ENCODE measurements at places on chromosomes 6 and 20.
A peak's percentile ranks its signal among the peaks of the same experiment; 100 is the strongest.

GRCh38 chr20:62235001-62235776, 3.1 kb upstream of the OSBPL2 start:
- DNase-seq: no peak

- no peak for DNase-seq
These were observed 17.7 kb upstream of the MYB start for GRCh38 chr6:135163440-135163738.

DNA sequence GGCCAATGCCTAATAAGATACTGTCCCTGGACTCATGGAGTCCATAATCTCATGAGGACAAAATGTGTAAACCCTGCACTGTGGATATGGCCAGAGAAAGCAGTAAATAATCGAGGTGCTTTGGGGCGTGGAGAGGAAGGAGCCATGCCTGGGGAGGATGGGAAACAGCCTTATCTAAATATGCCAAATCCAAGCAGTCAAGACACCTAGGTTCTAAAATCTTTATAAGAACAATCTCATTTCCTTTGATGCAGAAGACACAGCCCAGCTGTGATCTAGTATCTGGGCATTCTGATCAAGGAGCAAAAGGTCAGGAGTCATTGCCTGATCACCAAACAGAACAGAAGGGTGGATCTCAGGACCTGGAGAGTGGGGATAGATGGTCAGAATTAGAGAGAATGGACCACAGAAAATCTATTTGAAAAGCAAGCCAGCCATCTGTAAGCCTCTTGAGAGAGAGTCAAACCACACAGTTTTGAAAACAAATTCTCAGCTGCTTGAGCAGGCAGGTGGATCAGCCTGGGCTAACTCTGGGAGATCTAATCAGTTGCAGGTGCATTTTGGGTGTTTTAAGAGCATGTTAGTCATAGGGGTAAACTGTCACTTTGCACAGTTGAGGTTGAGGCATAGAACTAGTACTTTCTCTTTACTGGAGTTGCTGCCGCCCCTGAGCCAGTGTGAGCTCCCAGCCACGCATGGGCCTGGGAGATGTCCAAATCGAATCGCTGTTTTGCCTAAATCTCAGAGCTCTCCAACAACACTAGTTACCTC, 130.8 kb upstream of the TNFAIP3 start:
- DNase-seq: no peak

DNA sequence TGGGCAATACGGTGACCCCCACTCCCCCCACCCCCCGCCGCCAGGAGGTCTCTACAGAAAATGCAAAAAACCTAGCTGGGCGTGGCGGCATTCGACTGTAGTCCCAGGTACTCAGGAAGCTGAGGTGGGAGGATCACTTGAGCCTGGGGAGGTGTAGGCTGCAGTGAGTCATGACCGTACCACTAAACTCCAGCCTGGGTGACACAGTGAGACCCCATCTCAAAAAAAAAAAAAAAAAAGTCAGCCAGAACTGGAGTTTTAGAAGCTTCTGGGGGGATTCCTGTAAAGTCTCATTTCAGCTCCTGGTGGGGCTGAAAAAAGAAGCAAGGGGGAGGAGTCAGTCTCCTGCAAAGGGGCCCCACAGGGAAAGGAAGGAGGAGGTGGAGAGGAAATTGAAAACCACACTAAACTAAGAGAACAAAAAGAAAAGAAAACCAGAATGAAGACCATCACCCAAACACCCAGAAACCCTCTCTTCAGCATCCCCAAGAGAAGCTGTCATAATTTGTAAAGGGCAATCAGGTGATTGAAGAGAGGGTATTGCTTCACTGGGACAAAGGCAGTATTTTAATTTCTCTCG, 50.4 kb downstream of the NOL4L start:
- DNase-seq: peak; percentile 28

GRCh38 chr20:45153752-45154151, 20.9 kb upstream of the PI3 start:
- no peak for DNase-seq

GRCh38 chr6:153070756-153071155, 60.3 kb downstream of the RGS17 start:
- no peak for DNase-seq

DNA sequence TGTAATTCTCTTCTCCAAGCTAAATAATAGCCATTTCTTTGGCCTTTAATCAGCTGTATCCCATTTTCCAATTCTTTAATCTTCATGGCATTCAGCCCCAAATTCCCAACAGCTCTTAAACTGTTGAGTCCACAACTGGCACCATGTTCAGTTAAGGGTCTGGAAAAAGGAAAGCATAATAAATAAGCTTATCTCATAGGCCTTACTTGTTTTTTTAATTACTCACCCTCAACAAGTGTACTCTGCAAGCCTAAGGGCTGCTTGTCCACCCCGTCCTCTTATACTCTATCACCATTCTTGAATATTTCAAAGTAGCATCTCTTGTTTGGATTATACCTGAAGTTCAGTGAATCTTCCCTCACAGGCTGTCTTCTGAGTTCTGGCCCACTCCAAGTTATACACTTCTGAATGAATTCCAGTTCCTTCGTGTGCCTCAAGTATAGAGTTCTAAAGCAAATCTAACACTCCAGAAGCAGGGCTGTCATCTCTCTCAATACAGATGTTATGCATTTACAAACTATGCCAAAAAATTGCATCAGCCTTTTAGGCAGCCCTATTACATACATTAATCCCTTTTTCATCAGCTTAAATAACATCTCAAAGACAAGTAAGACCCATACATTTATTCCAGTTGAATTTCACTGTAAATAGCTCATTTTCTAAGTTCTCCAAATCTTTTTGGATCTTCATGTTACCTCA, 98.7 kb downstream of the COL21A1 start:
- DNase-seq: no peak

GRCh38 chr6:42526616-42527015, 37.2 kb upstream of the UBR2 start:
- DNase-seq: no peak

GRCh38 chr6:118551063-118552053, 3.3 kb downstream of the PLN start:
- no peak for DNase-seq

GRCh38 chr20:37311710-37312355, 22.4 kb downstream of the MANBAL start:
- DNase-seq: no peak

DNA sequence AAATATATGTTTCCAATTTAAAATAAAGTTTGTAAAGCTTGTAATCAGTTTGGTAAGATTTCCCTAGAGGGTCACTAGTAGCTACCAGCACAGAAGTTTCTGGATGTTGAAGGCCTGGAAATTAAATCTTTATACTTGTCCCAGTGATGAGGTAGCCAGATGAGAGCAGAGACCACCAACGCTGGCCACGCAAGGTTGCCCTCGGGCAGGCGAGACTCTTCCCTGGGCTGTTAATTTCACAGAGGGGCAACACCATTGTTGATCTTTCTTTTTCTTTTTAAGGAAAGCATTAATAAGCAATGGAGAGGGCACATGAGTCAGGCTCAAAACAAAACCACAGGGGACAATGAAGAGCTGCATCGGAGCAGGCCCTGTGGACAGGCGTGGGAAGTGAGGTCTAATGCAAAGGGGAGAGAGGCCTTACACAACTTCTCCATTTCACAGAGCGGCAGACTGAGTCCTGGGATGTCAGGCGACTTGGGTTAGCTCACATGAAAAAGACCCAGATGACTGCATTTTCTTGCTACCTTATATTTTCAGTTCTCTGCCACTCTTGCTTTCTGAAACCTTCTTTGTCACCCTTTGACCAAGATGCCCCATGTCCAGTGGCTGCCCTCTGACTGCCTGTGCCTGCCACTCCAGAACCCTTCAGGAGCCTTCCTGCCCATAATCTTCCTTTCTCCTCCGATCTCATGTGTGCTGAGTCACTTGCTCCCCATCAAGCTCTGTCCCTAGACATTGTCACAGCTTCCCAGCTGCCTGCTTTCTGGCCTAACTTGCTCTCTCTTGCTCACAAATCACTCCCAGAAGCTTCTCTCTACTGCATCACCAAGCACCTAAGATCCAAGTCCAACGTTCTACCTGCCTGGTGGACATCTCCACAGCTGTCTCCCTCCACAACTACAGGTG, 107.7 kb upstream of the CDYL start:
- no peak for DNase-seq

DNA sequence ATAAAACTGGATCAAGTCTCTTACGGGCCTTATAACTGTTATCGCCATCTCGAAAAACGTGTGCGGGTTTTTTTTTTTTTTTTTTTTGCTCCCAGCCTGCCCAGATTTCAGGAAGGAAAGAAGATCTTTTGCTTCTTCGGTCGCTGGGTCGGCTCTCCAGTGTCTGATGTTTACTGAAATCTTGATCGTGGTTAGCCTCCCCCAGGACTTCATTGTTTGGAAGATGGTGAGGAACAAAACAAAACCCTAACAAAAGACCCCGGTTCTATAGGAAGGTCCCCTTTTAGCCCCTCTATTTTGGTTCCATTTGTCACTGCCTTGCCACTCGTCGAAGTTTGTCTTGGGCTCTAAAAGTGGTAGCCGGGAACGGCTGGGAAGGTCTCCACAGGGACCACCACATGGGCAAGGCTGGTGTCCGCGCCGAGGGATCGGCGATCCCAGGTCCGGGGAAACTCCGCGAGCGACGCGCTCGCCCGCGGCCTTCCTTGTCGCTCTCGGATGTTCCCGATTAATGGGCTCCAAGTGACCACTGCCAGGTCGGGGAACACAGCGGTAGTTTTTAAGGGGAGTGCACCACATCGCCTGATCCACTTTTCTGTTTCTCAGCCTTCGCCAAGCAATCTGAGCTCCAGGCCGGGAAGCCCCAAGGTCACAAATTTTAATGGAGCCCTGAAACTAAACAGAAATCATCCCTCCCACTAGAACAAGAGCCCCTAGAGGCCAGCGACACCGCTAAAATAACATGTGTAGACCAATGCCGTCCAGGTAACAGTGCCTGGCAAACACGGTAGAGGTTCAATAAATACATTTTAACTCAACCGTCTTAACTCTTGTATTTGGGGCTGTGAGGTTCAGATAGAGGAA, 27.0 kb downstream of the TRIM27 start:
- DNase-seq: peak; percentile 20

DNA sequence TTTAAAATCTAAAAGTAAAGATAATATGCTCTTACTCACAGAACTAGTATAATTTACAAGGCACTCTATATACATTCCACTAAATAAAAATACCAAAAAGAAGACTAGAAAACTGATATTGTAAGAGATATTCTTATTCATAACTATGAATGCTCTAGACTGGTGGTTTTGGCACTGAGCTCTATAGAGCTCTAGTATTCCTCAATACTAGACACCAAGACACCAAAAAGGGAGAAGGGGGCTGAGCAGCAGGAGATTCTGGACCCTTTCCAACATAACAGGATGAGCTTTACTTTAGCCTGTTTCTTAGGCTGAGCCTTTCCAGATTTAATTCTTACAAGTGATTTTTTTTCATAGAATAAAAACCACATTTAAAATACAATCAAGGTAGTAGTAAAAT, 173.6 kb downstream of the COL21A1 start:
- DNase-seq: no peak

GRCh38 chr6:161354276-161354840, 80.5 kb upstream of the AGPAT4 start:
- DNase-seq: no peak

DNA sequence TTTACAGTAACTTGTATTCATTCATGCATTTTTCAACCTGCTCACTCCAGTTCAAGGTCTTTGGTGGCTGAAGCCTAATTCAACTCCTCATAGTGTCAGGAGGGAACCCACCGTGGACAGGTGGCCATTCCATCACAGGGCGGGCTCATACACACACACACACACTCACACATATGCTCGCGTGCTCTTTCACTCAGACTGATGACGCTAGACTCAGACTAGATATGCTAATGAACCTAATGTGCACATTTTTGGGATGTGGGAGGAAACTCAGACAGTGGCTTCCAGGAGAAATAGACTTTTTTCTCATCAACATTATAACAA, 56.7 kb downstream of the TRIM27 start:
- DNase-seq: no peak

DNA sequence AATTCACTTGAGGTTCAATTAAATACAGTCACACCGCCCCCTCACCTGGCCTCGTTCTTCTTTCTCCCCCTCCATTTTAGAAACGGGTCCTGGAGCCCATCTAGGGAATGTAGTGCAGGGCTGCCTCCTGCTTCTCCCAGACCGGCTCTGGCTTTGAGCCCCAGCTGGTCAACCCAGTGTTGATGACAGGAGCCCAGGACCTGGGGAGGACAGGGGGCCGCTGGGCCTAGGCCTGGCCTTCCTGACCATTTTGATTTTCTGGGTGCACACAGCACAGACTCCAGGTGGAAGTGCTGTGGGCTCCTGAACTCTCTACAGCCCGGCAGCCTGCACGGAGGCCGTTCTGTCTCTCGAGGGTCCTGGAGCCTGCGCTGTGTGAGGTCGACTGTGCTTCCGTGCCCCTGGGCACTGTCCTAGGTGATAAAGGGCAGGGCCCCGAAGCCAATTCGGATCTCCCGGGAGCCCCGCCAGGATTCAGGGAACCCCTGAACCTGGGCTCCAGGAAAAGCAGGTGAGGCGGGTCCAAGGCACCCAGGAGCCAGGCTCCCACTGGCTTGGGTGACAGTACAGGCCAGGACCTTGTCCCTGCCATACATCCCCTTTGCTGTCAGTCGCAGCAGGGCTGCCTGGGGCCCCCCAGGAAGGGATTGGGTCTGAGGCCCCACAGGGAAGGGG, 23.3 kb downstream of the NPEPL1 start:
- no peak for DNase-seq

GRCh38 chr6:2478200-2478599, 232.8 kb upstream of the GMDS start:
- DNase-seq: no peak

GRCh38 chr6:72784071-72784470, 162.2 kb downstream of the KCNQ5 start:
- no peak for DNase-seq

- no peak for DNase-seq
These were observed 3.5 kb upstream of the ACAT2 start for GRCh38 chr6:159758031-159759001.

- DNase-seq: no peak
These were observed 709 bp downstream of the SCAND1 start for GRCh38 chr20:35953387-35954199.

DNA sequence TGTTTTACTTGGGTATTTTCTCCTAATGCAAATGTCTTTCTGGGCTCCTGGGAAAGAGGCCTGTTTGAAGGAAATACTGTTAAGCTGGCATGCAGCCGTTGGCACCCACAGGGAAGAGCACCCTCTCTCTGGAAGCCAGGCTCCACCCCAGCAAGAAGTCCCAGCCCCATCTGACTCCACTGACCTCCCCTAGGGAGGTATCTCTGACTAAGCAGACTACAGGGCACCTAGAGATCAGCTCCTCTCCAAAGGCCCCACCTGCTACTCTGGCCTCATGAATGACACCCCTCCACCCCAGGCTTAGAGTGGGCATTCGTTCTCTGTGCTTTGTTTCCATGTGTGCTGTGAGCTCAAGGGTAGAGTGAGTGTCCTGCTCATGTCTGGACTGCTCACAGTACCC, 6.4 kb upstream of the MDGA1 start:
- DNase-seq: no peak

GRCh38 chr6:85483846-85484245, 34.0 kb downstream of the NT5E start:
- no peak for DNase-seq
